ENCODE measurements at places on chromosomes 5 and 9.

DNA sequence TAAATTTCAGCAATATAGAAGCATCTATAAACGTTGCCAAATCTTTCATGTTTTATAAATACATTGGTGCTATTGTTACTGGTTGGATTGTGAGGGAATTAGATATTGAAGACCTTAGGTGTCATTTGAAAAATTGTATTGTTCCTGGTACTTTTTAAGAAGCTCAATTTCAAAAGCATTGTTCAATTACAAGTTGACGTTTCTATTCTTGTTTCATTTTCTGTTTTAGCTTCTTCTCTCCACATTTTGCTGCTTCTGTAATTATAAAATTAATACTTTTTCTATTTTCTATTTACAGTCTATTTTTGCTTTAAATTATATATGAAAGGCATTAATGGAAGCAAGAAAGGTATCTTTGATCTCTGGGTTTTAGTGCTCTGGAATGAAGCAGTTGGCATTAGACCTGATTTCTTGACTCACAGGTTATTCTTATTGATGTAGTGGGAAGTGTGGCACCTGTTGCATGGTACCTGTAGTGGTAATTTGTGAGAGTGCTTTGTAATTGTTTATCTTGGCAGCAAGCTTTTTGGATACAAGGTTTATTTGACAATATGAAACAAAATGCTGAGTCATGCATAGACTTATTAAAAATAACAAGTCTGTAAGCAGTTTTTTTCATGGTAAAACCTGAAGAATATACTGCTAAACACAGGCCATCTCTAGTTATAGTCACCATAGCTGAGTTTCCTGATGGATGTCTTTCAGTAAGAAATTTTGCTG lies 13.2 kb downstream of the MACIR start:
- DNase-seq = no peak

- DNase-seq = no peak
Measured at GRCh38 chr9:133115604-133116345, 5.3 kb downstream of the RALGDS start.

GRCh38 chr5:77953374-77953773 lies 177.2 kb upstream of the TBCA start:
- no peak for DNase-seq

DNA sequence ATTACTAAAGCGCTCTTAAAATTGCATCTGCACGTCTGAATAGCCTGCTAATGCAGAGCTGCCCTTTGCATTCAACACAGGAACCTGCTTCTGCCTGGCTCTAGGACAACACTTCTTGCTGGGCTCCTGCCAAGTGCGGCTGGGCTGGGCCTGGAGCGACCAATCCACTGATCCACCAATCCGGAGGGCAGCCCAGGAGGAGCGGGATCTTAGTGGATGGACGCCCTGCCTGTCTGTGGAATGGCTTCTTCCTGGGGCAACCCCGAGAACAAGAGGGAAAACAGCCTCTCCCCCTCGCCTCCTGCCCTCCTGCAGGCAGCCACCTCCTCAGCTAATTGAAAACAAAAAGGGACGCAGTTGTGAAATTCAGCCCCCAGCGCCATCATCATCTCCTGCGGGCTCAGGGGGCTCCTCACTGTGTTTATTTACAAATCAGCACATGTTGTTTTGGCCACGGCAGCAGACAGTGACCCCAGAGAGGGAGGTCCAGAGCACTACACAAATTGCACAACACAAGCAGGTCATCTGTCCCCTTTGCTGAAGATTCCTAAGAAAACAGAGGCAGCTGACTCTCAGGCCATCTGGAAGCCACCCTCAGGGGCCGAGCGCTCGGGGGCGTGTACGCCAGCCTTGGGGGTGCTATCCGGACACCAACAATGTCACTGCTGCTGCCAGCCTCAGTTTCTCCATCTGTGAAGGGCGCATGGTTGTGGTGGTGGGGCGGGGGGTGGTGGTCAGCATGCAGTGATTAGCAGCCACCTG lies 57.3 kb downstream of the GADD45G start:
- no peak for DNase-seq
